ENCODE measurements at places on chromosomes 3 and 15.

GRCh38 chr3:21979706-21980105, 228.7 kb upstream of the ZNF385D start:
- no peak for DNase-seq

DNA sequence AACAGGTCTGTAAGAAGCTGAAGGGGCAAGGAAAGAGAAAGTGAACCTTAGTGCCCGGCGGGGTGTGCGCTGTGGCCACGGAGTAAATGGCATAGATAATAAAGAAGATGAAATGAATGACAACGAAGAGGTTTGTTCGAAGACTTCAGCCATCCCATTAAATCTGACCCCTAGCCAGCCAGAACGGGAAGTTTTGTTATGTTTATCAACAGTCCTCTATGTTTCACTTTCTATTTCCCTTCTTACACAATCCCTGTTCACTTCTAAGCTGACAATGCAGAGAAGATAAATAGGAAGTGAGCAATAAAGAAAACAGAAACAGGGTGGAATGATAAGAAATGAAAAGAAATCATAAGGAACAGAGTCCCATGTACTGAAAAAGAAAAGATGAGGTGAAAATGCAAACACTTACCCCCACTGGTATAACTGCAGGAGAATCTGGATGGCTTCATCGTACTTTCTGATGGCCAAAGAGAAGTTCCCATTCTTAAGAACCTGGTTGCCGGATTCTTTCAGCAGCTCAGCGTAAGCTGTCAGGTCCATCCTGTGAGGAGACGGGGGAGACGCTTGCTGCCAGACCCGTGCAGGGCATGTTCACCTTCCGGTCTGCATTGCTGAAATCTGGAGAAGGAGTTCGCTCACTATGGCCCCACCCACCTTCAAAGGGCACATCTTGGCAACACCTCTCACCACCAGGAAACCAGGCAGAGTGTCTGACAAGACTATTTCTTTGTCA, 36.8 kb downstream of the TRANK1 start:
- DNase-seq = peak; percentile 55

- no peak for DNase-seq
Measured at GRCh38 chr15:46901001-46901400, 816.3 kb upstream of the SEMA6D start.

- no peak for DNase-seq
Measured at GRCh38 chr3:10405816-10406215, 84.9 kb upstream of the SEC13 start.

DNA sequence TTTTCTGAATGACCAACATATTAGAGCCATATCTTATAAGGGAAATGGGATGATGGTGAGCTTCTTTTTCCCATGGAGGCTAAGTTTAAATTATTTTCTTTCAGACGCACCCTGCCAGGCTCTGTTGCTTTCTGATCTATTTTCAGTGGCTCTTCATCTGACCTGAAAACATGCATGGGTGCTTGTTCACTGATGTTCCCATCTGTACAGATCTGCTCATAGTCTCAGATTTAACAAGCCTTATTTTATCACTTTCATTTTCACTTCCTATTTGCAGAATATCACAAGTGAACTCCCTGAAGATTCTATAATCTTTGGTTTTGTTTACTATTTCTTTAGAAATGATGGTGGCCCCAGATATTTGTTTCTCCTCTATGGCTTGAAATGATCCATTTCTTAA, 31.1 kb upstream of the SUCLG2 start:
- no peak for DNase-seq

- no peak for DNase-seq
Measured at GRCh38 chr15:54519577-54519976, 541.3 kb downstream of the UNC13C start.

DNA sequence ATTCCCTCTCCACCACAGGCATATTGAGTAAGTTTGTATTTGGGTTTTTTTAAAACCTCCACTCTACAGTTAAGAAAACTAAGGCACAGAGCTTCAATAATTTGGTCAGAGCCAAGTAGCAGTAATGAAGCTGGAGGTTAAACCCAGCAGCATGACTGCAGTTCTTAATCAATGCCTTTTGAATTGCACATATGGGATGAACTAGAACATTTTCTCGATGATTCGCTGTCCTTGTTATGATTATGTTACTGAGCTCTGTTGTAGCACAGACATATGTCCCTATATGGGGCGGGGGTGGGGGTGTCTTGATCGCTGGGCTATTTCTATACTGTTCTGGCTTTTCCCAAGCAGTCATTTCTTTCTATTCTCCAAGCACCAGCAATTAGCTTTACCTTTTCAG, 1.6 kb upstream of the CCR5 start:
- DNase-seq = no peak

DNA sequence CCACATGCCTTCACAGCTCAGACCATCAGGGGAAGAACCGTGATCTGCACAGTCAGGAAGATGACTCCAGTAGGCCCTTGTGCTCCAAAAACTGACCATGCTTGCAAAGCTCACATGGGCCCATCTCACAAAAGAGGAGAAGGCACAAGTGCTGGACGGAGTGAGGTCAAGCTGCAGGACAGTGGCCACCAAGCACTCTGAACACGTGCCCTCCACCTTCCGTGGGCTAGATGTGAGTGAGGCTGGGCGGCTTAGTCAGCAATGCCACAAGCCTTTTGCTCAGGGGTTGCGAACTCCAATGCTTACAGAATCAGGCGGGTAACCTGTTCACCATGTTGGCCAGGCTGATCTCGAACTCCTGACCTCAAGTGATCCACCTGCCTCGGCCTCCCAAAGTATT, 70.9 kb downstream of the SCN5A start:
- DNase-seq = no peak

- DNase-seq = no peak
Measured at GRCh38 chr15:34472947-34473346, 35.3 kb upstream of the GOLGA8A start.

- DNase-seq = no peak
Measured at GRCh38 chr15:54789376-54789775, 407.4 kb downstream of the RSL24D1 start.

GRCh38 chr3:71219744-71220638, 363.5 kb downstream of the FOXP1 start:
- DNase-seq = no peak

GRCh38 chr3:159593927-159594605, 394.6 kb upstream of the IL12A start:
- DNase-seq = no peak

GRCh38 chr3:58900386-58900785, 149.4 kb downstream of the CFAP20DC start:
- DNase-seq = no peak

GRCh38 chr3:99767291-99767690, 50.4 kb upstream of the CMSS1 start:
- no peak for DNase-seq

DNA sequence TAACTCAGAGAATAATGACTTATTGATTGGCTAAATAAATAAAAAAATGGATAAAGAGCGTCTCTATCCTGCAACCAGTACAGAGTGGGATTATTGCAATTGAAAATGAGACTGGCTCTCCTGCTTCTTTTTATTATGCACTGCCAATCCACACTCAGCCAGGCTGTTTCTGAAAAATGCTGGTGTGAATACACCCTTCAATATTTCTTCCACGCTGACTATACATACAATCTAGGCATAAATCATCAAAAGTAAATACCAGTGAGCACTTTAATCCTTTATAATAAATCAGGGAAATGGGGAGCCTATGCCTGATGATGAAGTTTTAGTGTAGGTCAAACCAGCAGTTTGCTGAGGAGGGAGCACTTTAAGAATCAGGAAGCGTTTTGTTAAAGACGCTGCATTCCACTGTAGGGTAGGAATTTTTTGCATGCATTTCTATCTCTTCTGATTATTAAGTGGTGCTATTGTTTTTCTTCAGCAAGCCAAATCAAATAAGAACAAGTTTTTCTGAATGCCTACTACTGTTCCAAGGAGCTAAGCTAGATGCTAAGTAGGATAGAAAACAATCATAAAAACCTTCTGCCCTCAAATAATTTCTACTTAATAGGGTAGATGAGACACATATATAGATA, 781.5 kb downstream of the TBL1XR1 start:
- no peak for DNase-seq

DNA sequence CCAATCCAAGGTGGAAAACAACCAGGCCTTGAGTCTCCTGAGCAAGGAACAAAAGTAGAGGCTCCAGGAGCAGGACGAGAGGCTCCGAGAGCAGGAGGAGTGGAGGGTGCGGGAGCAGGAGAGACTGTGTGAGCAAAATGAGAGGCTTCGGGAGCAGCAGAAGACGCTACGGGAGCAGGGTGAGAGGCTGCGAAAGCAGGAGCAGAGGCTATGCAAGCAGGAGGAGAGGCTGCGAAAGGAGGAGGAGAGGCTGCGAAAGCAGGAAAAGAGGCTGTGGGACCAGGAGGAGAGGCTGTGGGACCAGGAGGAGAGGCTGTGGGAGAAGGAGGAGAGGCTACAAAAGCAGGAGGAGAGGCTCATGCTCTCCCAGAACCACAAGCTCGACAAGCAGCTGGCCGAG, 60.3 kb upstream of the UBE2Q2 start:
- no peak for DNase-seq

DNA sequence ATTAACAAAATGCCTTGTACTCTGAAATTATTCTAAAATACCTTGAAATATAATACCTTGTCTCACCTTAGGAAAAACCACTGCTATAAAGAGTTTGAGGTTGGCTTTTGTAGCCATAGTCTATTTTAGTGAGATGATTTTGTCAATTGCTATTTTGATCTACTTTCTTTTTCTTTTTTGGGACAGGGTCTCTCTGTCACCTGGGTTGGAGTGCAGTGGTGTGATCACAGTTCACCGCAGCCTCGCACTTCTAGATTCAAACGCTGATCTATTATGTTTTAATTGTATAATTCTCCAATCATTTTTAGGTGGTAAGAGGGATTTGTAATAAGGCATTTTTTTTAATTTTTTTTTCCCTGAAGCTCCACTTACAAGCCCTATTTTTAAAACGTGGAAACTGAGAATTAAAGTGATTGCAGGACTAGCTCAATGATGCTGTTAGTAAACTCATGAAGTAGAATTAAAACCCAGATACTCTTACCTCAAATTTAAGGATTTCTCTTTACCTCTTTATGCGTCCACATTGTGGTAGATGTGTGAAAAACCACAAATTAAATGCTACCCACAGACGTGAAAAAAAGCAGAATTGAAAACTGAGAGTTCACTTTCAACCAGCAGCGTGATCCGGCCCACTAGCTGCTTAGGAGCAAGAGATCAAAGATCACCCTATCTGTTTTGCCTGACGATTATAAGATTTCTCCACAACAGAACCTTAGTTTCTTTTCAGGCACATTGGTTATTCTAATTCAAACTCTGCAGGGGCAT, 384.2 kb downstream of the CGGBP1 start:
- DNase-seq = no peak

DNA sequence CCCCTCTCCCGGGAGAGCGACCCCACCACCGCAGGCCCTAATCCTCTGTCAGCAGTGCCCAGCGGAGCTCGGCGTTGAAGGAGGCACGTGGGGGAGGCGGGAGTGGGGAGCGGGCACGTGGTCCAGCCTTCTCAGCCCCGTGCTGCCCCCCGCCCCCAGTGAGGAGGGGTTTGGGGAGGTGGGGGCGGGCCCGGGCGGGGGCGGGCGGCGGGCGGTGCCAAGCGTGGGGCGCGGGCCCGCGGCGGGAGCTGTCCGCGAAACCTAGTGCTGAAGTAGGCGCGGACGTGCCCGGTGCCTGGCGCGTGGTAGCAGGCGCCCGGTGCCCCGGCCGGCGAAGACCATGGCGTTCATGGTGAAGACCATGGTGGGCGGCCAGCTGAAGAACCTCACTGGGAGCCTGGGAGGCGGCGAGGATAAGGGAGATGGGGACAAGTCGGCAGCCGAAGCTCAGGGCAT, at the start of gene CPLX3:
TSS of gene CPLX3 (plus strand) at position 264 of the 456 bp plus-strand sequence. CDS start at position 341, 77 bp downstream.
- peak; percentile 41 for DNase-seq

- no peak for DNase-seq
Measured at GRCh38 chr15:92638291-92638708, 17.3 kb downstream of the FAM174B start.

DNA sequence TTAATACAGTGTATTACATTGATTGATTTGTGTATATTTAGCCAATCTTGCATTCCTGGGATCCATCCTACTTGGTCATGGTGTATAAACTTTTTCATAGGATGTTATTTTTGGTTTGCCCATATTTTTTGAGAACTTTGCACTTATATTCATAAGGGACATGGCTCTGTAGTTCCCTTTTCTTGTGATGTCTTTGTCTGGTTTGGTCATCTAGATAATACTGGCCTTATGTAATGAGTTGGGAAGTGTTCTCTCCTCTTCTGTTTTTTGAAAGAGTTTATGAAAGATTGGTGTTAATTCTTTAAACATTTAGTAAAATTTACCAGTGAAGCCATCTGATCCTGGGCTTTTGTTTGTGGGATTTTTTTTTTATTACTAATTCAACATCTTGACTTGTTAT, 9.6 kb downstream of the CHST13 start:
- no peak for DNase-seq

DNA sequence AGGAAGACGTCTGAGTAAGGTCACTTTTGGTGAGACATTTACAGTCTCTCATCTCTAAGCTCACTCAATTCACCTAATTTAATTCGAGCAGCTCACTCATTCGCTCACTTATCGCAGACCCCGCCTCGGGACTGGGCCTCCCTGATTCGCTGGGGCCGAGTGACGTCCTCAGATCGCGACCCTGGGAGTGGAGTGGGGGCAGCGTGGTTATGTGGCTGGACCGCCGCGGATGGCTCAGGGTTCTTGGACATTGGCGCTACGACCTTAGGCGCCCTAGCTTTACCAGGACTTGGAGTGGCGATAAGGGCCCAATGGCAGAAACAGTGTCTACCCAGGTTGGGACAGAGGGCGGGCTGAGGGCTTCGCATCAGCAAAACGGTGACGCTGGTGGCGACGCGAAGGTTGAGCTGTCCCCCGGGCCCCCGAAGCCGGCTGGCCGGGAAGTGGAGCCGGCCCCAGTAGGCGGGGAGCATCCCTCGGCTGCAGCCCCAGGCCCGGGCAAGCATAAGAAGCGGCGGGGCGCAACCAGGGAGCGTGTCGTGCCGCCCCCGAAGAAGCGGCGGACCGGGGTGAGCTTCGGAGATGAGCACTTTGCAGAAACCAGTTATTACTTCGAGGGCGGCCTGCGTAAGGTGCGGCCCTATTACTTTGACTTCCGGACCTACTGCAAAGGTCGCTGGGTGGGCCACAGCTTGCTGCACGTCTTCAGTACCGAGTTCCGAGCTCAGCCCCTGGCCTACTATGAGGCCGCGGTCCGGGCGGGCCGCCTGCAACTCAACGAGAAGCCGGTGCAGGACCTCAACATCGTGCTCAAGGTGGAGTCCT, at the start of gene RPUSD2:
TSS of gene RPUSD2 (plus strand) at position 171 of the 825 bp plus-strand sequence. CDS start at position 210, 39 bp downstream.
- peak; percentile 86 for DNase-seq

DNA sequence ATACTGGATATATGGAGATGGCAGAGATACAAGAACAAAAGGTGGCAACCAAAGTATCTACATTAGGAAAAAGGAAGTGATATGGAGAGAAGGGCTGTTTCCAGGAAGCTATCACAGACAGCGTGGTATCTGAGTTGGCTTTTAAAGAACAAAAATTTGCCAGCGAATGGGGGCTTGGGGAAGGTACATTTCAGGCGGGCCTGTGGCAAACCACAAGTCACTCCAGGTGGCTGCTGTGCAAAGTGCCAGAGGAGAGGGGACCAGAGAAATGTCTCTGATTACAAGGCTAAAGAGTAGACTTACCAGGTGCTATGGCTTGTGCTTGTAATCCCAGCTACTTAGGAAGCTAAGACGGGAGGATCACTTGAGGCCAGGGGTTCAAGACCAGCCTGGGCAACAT, 91.1 kb downstream of the MSL2 start:
- no peak for DNase-seq

- no peak for DNase-seq
Measured at GRCh38 chr15:63502137-63502766, 2.1 kb upstream of the USP3 start.

All from T-helper 2 cell (primary cell).